Caki2 (cell line): ENCODE measurements at places on chromosomes 4 and X. TPM values are rescaled to one million over a fixed set of nuclear protein-coding genes. Genes with fewer than 3 reads are reported as not detected.

The CT55 gene
- total RNA-seq: not detected in 2 replicates

The MEPE gene
- total RNA-seq: not detected in 2 replicates

The APOOL gene
- total RNA-seq: 3.4 and 16.1 TPM in 2 replicates

The ACSL4 gene
- total RNA-seq: 32.4 and 56.8 TPM in 2 replicates

The CT45A1 gene
- not detected in 2 replicates for total RNA-seq

The DUSP9 gene
- 9.9 and 16.0 TPM in 2 replicates for total RNA-seq

The KIT gene
- 0.44 TPM in 1 of 2 replicates, not detected in the other for total RNA-seq

The RIBC1 gene
- 0.84 and 1.1 TPM in 2 replicates for total RNA-seq

The FGF16 gene
- not detected in 2 replicates for total RNA-seq

The FGF5 gene
- total RNA-seq: not detected in 2 replicates

The AADAT gene
- total RNA-seq: 8.0 and 8.9 TPM in 2 replicates

The PABPC1L2B gene
- not detected in 2 replicates for total RNA-seq

The PASD1 gene
- total RNA-seq: not detected in 2 replicates

The SPANXN3 gene
- not detected in 2 replicates for total RNA-seq

The GDPD2 gene
- not detected in 2 replicates for total RNA-seq

The ANK2 gene
- total RNA-seq: 8.3 and 11.1 TPM in 2 replicates

The TXK gene
- 0.38 TPM in 1 of 2 replicates, not detected in the other for total RNA-seq

The UTP14A gene
- total RNA-seq: 6.9 and 15.1 TPM in 2 replicates

The PPARGC1A gene
- total RNA-seq: 1.4 and 1.6 TPM in 2 replicates

The AREG gene
- total RNA-seq: 20.6 and 30.6 TPM in 2 replicates

The SSX1 gene
- total RNA-seq: 0.51 and 1.2 TPM in 2 replicates

The DCAF8L2 gene
- total RNA-seq: not detected in 2 replicates

The CXCL5 gene
- total RNA-seq: 0.67 and 2.7 TPM in 2 replicates

The FRG2 gene
- not detected in 2 replicates for total RNA-seq

The RIPPLY1 gene
- not detected in 2 replicates for total RNA-seq

The KCND1 gene
- total RNA-seq: 0.24 TPM in 1 of 2 replicates, not detected in the other

The PCDH19 gene
- not detected in 2 replicates for total RNA-seq
